ENCODE measurements at places on chromosomes 6 and 20. TPM values are rescaled to one million over a fixed set of nuclear protein-coding genes. Genes with fewer than 3 reads are reported as not detected.

Gene RCAN2
- 1.6 TPM for total RNA-seq

Gene MAS1
- under 0.01 TPM for total RNA-seq

Gene PFDN4
- 26.6 TPM for total RNA-seq

Gene TSPYL4
- 8.4 TPM for total RNA-seq

Gene MPC1
- total RNA-seq, result 88.2 TPM

Gene MBOAT1
- 8.9 TPM for total RNA-seq

Gene SIM1
- 1.6 TPM for total RNA-seq

Gene CEP162
- total RNA-seq, result 4.7 TPM

Gene BPIFB4
- total RNA-seq, result not detected

Gene FAM83C
- total RNA-seq, result not detected

Gene CALHM5
- total RNA-seq, result 4.2 TPM

Gene FOXC1
- total RNA-seq, result 1.6 TPM

Gene ULBP2
- total RNA-seq, result not detected

Gene LCA5
- 4.7 TPM for total RNA-seq

Gene ZBP1
- under 0.01 TPM for total RNA-seq

Gene GPSM3
- total RNA-seq, result 1.6 TPM

Gene MARCKS
- total RNA-seq, result 146 TPM

Gene WASF1
- 2.1 TPM for total RNA-seq

Gene PKHD1
- 38.6 TPM for total RNA-seq

Gene TP53TG5
- not detected for total RNA-seq

Gene CST2
- not detected for total RNA-seq

Gene KHDC1
- total RNA-seq, result 2.6 TPM

Gene ADTRP
- under 0.01 TPM for total RNA-seq

Gene FILIP1
- total RNA-seq, result 19.3 TPM

Gene HBS1L
- 39.1 TPM for total RNA-seq

Gene IL17A
- total RNA-seq, result not detected

Gene VSX1
- not detected for total RNA-seq

Measured in skeletal muscle tissue (tissue), 5 donors.